ENCODE measurements at places on chromosomes 5 and 9. TPM values are rescaled to one million over a fixed set of nuclear protein-coding genes. Genes with fewer than 3 reads are reported as not detected.

DNA sequence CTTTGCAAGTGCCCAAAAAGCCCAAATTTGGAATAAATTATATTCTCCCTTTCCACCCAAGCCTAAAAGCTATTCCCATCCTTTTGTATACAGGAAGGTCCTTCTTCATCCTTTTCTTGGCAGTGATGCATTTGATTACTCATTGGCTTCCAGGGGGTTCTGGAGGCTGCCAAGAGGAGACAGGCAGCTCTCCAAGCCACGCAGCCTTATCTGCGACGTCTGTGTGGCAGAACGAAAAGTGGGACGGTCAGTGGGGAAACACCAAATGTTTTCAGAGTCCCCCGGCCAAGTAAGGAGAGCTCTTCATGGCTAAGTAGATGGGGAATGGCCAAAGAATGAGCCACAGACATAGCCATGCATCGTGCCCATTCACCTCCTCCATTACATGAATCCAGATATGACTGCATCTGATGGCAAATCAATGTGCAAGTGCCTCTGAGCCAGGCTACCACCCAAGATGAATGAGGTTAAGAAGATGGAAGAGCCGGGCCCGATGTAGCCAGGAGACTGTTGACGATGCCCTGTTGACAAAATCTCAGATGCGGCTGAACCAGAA is 12.1 kb downstream of the ADAM19 start:
- peak; percentile 67 for DNase-seq

GRCh38 chr9:93028448-93029006 is 30.0 kb upstream of the SUSD3 start:
- DNase-seq = no peak

- DNase-seq = no peak
Observed at GRCh38 chr9:131892162-131892707, 152.4 kb upstream of the RAPGEF1 start.

- no peak for DNase-seq
Observed at GRCh38 chr5:89471541-89471940, 588.6 kb upstream of the MEF2C start.

DNA sequence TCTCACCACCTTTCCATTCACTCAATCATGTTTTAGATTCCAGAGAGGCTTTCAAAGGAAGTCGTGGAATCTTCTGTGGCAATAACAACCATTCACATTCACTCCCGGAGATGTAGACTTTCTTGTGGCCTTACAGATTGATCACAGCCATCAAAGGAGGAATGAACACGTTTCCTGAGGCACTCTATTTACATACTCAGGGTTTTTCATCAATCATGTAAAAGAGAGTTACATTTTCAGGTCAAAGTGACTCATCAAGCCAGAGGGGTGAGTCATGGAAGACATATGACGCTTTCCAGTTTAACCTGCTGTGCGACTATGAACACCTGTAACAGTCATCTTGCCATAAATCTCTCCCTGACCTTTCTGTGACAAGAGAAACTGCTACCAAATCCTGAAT is 39.3 kb upstream of the RAD23B start:
- DNase-seq = no peak

GRCh38 chr9:16138561-16139491 is 586.0 kb downstream of the CCDC171 start:
- no peak for DNase-seq

GRCh38 chr9:68844631-68845612 is 139.9 kb downstream of the PIP5K1B start:
- DNase-seq = no peak

GRCh38 chr5:53464722-53465121 is 15.7 kb upstream of the FST start:
- DNase-seq = no peak

DNA sequence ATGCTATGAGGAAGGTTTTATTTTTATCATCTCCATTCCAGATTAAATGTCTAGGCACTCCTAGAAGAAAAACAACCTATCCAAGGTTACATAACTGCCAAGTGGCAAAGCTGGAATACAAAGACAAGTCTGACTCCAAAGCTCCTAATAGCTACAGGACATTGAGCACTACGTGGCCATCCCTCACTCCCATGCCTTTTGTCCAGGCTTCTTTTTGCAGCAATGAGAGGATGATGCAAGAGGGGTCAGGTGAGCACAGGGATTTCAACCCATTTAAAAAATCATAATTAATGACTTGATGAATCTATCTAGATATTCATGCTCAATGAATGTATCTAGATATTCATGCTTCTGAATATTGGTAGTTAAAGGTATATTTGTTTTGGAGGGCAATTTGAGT is 117.0 kb downstream of the KIAA0825 start:
- DNase-seq = no peak

DNA sequence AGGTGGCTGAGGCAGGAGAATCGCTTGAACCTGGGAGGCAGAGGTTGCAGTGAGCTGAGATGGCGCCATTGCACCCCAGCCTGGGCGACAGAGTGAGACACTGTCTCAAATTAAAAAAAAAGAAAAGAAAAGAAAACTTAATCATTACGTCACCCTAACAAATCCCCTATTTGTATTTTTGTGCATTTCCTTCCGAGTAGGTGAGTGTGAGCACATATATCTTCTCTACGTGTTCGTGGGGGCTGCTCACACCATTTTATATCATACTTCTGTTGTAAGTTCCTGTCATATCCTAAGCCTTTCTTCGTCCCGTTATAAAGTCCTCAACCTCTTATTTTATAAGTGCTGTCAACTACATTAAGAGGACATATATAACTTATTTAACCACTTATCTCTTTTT is 41.9 kb upstream of the GRHPR start:
- no peak for DNase-seq

DNA sequence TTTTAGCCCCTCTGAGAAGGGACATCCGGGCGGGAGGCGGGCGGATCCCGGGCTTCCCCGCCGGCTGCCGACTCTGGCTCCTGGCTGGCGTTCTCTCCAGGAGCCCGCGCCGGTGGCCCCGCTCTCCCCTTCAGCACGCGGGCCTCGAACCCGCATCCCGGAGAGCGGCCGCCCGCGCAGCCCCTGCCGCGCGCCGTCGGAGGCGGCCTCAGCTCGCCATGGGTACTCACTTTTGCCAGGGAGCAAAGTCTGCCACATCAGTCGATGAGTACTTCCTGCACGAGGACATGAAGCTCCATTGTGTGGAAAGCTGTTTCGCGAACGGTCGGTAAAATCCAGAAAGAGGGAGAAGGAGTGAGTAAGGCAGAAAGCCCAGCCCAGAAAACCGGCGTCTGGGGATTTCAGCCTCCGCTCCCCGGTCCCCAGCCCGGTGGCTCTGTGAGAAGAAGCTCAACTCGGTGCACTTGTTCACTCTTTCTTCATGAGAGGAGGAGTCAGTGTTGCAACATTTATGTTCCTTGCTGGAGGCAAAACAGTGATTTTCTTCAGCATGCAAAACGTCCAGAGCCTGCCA is at the start of gene PRLR:
Gene PRLR (minus strand): TSS at position 450 of the 574 bp plus-strand sequence. CDS start 140,867 bp downstream, outside the sequence.
- no peak for DNase-seq

GRCh38 chr9:18073002-18073401 is 401.0 kb upstream of the ADAMTSL1 start:
- no peak for DNase-seq

DNA sequence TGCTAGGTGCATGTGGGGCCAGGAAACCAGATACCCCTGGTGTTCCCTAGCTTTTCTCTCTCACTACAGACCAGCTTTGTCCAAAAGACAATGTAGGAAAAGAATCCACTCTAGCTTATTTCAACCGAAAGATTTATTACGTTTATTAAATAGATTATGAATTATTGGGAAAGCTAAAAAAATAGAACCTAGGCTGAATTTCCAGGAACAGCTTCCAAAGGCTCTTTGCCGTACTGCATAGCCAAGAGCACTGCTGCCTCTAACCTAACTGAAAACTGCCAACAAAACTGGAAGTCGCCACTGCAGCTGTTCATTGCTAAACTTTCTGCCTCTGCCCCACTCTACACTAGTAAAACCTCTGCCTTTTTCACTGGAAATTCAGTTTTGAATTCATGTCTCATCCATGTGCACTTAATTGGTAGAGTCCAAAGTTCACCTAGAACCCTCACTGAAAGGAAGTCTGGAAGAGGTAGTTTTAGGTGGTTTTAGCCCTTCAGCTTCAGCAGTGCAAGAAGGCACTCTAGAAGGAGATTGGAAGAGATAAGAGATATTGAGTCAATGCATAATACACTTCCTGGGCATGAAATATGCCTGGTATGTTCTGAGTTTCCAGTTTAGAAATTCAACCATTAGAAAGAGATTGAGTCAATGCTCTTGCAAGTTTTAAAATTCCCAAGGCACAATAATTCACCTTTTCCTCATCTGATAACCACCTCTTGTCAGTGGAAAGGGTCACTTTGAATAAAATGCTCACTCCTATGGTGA is 927.9 kb downstream of the MAT2B start:
- no peak for DNase-seq

GRCh38 chr9:20573023-20573422 is 49.3 kb downstream of the MLLT3 start:
- no peak for DNase-seq

- DNase-seq = no peak
Observed at GRCh38 chr5:135600971-135601381, 22.2 kb upstream of the CXCL14 start.

- DNase-seq = no peak
Observed at GRCh38 chr5:14720236-14720923, 55.9 kb downstream of the OTULIN start.

GRCh38 chr5:149264439-149265067 is 7.1 kb upstream of the AFAP1L1 start:
- no peak for DNase-seq

DNA sequence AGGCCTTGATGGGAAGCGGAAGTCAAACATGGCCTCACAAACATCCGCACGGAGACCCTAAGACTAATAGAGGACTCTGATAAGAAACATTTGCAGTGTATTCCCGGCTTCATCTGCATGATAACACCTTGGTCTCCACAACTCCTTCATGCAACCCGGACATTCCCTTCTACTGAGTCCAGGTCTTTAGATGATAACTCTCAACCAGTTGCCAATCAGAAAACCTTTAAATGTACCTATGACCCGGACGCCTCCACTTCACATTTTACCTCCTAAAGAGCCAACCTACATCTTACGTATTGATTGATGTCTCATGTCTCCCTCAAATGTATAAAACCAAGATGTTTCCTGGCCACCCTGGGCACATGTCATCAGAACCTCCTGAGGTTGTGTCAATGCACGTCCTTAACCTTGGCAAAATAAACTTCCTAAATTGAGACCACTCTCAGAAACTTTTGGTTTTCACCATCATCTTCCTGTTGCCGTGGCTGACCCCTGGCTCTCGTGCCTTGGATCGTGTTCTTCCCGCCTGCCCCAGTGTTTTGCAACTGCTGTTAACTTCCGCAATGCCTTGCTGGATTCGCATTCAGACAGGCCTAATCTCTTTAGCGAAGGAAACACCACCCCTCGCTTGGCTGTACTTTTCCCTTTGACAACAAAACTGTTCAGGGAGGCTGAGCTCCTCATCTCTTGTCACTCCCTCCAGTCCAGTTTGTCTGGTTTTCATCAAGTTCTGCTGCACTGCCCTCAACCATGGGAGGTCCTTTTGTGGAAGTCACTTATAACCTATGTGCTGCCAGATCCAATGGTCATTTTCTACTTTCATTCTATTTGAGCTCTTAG is 1.1 kb upstream of the DAP start:
- no peak for DNase-seq

DNA sequence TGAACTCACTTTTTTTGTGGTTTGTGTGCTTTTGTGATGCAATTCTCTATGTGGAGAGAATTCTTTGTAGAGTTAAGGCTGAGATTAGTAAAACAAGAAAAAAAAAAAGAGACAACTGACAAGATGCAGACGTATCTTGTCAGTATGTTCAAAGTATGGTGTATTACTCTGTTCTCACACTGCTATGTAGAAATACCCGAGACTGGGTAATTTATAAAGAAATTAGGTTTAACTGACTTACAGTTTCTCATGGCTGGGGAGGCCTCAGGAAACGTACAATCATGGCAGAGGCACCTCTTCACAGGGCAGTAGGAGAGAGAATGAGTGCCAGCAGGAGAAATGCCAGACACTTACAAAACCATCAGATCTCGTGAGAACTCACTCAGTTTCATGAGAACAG is 475.2 kb upstream of the CDH18 start:
- DNase-seq = no peak

GRCh38 chr5:31078956-31079355 is 114.5 kb upstream of the CDH6 start:
- DNase-seq = no peak

DNA sequence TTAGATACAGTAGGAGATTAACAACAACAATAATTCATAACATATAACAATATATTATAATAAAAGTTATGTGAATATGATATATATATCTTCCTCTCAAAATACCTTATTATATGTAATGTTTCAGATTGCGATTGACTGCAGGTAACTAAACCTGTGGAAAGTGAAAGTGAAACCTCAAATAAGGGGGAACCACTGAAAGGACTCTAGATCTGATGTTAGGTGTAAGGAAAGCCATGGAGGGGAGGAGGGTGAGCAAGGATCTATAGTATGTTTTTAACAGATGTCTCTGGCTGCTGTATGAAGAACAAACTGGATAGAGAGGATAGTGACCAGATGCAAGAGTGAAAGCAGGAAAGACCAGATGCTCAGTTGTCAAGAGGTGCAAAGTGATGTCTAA is 5.8 kb upstream of the FSTL4 start:
- DNase-seq = no peak

GRCh38 chr5:59221769-59222168 is 638.9 kb downstream of the RAB3C start:
- DNase-seq = no peak

DNA sequence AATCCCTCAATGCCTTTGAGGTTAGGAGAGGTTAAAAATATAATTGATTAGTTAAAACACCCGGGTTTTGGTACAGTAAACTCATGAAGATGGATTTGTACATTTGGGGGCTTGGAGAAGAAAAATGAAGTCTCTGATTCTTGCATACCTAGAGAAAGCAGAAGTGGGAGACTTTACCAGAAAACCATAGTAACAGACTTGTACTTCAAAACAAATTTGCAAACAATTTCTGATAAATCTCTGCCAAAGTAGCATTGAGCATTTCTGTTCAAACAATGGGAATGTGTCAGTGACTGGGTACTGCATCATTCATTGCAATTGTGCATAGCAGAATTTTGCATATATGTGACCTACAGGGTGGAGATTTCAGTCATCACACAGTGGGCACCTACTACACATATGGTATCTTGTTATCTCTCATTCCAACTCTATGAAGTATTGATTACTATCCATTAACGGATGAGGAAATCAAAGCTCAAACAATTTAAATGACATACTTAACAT is 256.9 kb downstream of the PLK2 start:
- no peak for DNase-seq

DNA sequence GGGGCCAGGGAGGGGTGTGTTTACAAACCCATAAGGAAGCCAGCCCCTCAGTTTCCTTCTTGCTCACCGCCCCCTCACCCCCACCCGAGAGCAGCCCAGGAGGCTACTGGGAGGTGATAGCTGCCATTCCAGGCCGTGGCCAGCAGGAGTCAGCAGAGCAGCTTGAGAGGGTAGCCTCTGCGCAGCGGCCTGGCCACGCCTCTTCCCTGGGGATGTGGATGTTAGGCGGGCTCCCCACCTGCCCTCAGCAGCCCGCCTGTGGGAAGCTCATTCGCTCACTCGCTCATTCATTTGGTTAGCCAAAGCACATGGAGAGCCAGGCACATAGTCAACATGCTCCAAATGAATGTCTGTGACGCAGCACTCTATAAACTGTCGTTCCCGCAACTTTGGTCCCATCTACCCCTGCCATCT is 6.1 kb upstream of the DPM2 start:
- peak; percentile 79 for DNase-seq

Gene BTNL8
- total RNA-seq = not detected

Gene SMIM3
- 1.7 TPM for total RNA-seq

Gene HMMR
- 3.0 TPM for total RNA-seq

Gene PCDHB5
- 9.7 TPM for total RNA-seq

Gene FAM221B
- not detected for total RNA-seq

Gene ANKRD31
- total RNA-seq = 0.94 TPM

Gene DOCK2
- total RNA-seq = 6.4 TPM

Gene NKD2
- total RNA-seq = 3.0 TPM
